ENCODE measurements at places on chromosomes 3 and 15.

- H3K27me3 ChIP-seq: no peaks in the 10 kb centered on the region
- no peak overlapping the region for H3K4me3 ChIP-seq
- no peaks in the 10 kb centered on the region for H3K36me3 ChIP-seq
- DNase-seq: no peak
Measured at GRCh38 chr3:58474967-58475578, 16.8 kb upstream of the KCTD6 start.

DNA sequence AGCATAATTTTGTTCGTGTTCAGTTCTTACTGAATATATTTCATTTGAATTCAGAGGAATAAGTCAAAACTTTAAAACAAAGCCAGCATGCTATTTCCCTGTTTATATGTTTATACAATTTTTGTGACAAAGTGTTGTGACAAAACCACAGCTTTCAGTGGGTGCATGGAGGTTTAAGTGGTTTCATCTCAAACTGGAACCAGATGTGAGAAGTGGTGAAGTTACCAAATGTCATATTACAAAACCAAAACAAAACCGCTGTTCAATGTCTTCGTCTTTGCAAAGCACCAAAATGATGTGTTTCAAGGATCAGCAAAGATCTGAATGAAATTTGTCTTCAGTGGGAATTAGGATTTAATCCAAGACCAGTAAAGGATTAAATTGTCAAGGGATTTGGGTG, 59.3 kb upstream of the OSTN start:
- H3K4me1 ChIP-seq: no peaks in the 10 kb centered on the region
- no peak for DNase-seq

DNA sequence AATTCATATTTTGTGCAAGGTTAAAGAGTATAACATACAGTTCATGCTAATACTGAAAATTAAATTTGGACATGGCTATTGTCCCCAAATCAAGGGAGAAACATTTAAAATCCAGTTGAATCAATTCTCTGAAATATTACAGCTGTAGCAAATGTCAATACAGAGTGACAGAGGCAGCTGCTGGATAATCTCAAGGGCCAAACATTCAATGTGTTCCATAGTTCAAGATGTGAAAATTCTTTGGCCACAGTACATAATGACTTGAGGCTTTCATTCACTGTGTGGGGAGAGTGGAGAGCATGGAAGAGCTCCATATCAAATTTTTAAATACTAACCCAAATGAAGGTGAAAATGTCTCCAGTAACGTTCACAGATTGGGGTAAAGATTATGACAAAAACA, 1192.8 kb upstream of the CADM2 start:
- no peak overlapping the region for H3K4me3 ChIP-seq
- H3K27ac ChIP-seq: no peak overlapping the region
- DNase-seq: no peak
- H3K4me1 ChIP-seq: no peaks in the 10 kb centered on the region
- no peaks in the 10 kb centered on the region for H3K27me3 ChIP-seq

- DNase-seq: no peak
- no peaks in the 10 kb centered on the region for H3K36me3 ChIP-seq
- H3K27me3 ChIP-seq: no peaks in the 10 kb centered on the region
- peak overlapping the region; percentile 8 for H3K27ac ChIP-seq
Measured at GRCh38 chr15:31265871-31266711, 60.5 kb upstream of the KLF13 start.

GRCh38 chr15:74136814-74137536, 6.6 kb downstream of the ISLR2 start:
- H3K27ac ChIP-seq: no peak overlapping the region
- no peaks in the 10 kb centered on the region for H3K36me3 ChIP-seq
- peak overlapping the region; percentile 37 for H3K4me3 ChIP-seq
- no peaks in the 10 kb centered on the region for H3K27me3 ChIP-seq
- H3K4me1 ChIP-seq: no peaks in the 10 kb centered on the region

- no peak overlapping the region for H3K4me3 ChIP-seq
- no peak overlapping the region for H3K27ac ChIP-seq
- no peaks in the 10 kb centered on the region for H3K27me3 ChIP-seq
- H3K4me1 ChIP-seq: peaks cover 6% of the 10 kb centered on the region
Measured at GRCh38 chr3:108388136-108389132, 92.1 kb downstream of the HHLA2 start.

GRCh38 chr3:43968465-43968864, 273.2 kb upstream of the TOPAZ1 start:
- H3K4me1 ChIP-seq: no peaks in the 10 kb centered on the region
- H3K27me3 ChIP-seq: no peaks in the 10 kb centered on the region
- no peak overlapping the region for H3K27ac ChIP-seq
- no peak overlapping the region for H3K4me3 ChIP-seq
- no peaks in the 10 kb centered on the region for H3K36me3 ChIP-seq
- no peak for DNase-seq

DNA sequence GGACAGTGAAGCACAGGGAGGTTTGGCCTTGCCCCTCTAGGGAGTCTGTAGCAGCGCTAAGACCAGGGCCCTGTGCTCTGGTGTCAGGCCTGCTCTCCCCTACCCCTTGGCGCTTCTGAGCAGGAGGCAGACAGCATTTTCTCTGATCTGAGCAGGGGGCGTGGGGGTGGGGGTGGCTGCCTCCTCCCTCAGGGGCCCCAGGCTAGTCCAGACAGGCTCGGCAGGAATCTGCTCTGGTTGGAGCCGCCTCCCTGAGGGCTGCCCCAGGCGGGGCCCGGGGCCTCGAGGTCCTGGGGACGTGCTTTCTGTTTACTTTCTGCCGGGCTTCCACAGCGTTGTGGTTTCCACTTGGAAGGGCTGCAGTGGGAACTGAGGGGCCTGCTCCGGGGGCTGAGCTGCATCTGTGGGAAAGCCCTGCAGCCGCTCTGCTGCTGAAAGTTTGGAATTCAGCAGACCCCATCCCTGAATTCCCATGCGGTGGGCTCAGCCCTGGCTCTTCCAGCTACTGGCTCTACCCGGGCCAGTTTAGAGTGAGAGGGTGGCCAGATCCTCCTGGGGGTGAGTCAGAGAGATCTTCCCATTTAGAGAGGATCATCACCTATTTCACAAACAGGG, 105.4 kb downstream of the LINGO1 start:
- H3K27me3 ChIP-seq: no peaks in the 10 kb centered on the region
- no peak overlapping the region for H3K4me3 ChIP-seq
- no peak for DNase-seq
- no peaks in the 10 kb centered on the region for H3K4me1 ChIP-seq
